Hematopoietic multipotent progenitor cell (in vitro differentiated cells): ENCODE measurements at places on chromosomes 6 and 20. TPM values are rescaled to one million over a fixed set of nuclear protein-coding genes. Genes with fewer than 3 reads are reported as not detected.

GRCh38 chr6:127204281-127204680 is 62.4 kb upstream of the RNF146 start:
- no peak for DNase-seq

GRCh38 chr6:41216616-41217015 is 11.5 kb upstream of the TREML4 start:
- no peak for DNase-seq

GRCh38 chr6:44603044-44603686 is 215.7 kb downstream of the CDC5L start:
- no peak for DNase-seq

DNA sequence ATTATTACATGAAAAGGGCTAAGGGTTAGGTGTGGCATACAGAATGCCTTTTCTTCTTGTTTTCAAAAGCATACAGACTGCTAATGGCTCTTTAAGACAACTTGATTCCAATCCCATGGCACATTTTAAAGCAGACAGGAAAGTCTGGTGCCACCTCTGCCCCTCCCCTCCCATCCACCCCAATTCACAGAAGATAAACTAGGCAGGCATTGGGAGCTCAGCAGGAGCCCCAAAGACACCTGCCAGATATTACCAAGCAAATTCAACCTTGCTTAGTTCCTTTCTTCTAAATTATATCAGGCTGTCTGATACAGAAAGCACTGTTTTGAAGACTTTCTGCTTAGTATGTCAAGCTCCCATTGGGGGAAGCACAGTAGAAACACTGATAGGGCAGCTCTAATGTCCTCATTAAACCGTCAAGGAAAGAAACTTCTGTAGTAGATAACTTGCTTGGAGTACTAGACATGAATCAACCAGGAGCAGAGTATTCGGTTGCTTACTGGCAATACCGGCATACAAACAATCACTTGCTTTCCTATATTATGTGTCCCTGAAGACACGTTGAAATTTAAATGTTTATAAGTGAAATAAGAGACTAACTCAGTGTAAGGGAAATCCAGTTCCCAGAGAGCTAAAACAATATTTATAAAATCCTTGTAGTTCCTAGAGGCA is 13.0 kb downstream of the SESN1 start:
- DNase-seq, result no peak

TOX2 gene
- total RNA-seq, result not detected

SLPI gene
- not detected for total RNA-seq
